ENCODE measurements at places on chromosomes 1 and 21.

- DNase-seq: no peak
Observed at GRCh38 chr1:25537153-25537831, 6.1 kb upstream of the LDLRAP1 start.

- DNase-seq: no peak
Observed at GRCh38 chr1:197341626-197342025, 73.6 kb downstream of the CRB1 start.

- no peak for DNase-seq
Observed at GRCh38 chr1:222084996-222085395, 343.1 kb upstream of the DUSP10 start.

DNA sequence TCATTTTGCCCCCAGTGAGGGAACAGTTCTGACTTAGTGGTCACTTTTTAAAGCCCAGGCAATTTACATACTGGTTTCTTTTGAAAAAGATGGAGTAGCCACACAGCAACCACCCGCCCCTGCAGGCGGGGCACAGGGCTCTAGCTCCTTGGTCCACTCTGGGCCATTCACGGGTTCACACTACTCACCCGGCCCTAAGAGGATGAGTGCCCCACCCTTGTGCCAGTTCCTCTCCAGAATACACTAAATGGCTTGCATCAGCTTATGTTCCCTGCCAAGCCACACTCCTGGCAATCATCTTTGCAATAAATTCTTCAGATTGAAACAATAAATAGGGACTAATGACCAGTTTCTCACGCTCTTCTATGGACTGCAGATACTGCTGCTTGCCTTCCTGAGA is 15.7 kb upstream of the ATP13A2 start:
- no peak for DNase-seq

DNA sequence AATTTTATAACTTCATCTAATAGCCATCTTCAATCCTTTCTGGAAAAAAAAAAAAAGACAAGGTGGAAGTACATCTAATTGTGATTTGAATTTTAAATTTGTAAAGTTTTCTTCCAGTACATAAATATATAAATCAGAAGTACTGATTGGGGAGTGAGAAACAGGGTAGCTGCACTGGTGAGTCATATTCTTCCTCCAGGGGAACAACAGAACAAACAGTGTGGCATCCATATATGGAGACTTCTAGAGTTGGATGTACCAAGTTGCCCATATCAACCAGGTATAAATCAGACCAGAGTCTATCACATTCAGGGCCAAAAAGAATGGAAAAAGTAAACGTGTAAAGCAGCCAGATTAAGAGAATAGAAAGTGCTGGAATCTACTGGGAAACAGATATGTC is 66.0 kb upstream of the NRIP1 start:
- DNase-seq: no peak

DNA sequence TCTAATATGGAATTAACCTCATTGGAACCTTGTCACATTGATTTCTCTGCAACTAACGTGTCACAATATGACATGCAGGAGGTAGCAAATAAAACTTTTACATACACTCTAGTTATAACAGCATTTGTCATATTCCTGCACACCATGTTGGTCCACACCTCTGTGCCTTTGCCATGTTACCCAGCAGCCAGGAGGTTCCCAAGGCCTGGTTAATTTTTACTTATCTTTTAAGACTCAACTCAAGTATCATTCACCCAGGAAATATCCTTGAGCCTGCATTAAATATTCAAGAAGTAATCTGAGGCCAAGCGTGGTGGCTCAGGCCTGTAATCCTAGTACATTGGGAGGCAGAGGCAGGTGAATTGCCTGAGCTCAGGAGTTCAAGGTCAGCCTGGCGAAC is 447.2 kb upstream of the NR5A2 start:
- no peak for DNase-seq

DNA sequence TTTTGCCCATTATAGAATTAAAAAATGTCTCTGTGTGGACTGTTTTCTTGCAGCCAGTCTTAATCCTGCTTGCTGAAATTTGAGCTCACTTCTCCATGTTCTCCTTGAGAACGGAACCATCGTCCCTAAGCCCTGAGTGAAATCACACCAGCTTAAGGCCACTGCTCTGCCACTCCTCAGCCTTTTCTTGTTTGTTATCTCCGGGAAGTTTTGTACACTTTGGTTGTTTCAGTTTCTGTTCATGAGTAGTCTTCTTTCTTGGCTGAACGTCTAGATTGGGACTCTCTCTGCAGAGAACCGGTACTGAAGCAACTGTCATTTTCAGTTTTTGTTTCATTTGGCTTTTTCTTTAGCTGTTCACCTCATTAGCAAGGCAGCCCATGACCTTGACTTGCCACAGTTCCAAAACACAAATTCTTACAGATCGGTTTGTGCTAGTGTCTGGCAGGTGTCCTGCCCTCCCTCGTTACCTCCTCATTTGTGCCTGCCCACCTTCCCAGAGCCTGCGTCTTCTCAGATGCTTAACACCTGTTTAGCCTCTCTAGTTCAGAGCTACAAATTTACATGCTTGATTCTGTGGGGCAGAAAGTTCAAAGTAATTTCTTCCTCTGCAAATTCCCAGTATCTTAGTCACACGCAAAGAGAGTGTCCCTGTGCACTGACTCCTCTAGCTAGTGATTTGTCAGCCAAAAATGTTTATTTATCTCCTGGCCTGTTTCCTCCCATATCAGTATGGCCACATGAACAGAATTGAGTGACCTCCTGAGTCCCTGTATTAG is 12.4 kb downstream of the PSEN2 start:
- DNase-seq: no peak
